GM19239 (cell line): ENCODE measurements at places on chromosomes 11 and 22.

GRCh38 chr11:67366546-67366945 lies 6.9 kb downstream of the CLCF1 start:
- DNase-seq = no peak

DNA sequence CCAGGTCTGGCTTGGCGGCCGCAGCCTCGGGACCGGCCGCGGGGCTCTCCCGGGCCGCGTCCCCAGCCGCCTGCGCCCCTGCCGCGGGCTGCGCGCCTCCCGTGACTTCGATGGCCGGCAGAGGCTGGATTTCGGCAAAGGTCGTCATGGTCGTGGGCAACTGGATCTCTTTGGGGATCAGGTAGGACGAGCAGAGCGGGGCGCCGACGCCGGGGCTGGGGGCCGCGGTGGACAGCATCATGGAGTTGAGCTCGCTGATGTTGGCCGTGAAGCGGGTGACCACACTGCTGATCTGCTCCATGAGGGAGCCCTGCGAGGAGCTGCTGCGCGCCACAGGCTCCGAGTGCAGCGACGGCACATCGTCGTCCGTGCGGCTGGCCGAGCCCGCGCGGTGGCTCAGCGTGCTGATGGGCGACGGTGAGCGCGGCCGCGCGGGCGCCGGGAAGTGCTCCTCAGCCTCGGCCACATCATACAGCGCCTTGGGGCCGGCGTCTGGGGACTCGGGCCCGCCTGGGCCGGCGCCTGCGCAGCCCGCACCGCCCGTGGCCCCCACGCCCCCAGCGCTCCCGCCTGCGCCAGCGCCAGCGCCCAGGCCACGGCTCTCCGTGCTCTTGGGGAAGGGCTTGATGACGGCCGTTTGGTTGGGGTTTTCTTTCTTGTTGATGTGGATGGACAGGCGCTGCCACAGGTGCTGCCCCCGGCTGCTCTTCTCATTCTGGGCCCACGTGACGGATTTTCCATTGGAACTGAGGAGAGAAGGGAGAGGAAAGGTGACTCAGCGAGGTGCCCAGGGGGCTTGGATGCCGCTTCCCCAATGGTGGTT lies 171.4 kb upstream of the CTSC start:
- peak; percentile 20 for DNase-seq

- DNase-seq = no peak
Observed at GRCh38 chr11:33040033-33040861, 875 bp downstream of the TCP11L1 start.

DNA sequence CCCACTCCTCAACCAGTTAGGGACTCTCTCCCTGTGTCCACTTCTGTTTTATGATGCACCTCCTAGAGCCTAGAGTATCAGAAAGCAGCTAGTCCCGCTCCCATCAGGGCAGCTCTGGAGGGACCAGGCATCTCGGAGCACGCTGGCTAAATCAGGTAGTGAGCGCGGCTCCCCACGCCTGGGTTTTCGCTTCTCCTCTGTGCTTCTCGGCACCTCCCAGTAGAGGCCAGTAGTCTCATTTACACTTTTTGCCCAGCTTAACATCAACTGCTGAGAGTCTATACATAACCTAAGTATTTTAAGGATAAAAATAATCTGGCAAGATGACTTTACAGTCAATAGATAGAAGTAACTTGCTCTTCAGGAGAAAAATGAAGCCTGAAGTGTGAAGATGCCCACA lies 473.8 kb downstream of the OPCML start:
- DNase-seq = no peak

DNA sequence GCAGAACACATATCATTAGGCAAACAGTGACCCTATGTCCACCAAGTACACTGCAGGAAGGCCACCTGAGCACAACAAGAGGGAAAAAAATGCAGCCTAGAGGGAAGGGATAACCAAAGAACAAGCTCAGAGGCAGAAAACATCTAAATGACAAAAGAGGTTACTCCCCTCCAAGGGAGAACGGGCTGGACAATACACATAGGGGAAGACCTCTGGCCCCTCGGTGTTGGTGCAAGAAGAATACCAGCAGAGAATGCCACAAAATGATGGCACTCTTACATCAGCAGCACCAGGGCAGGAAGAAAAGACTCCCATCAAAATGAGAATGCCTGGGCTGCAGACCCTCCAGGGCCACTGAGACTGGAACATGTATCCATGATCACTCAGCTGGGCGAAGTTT lies 66.6 kb upstream of the OPCML start:
- no peak for DNase-seq

- no peak for DNase-seq
Observed at GRCh38 chr11:69540118-69541000, 58.9 kb downstream of the LINC01488 start.

GRCh38 chr22:35742342-35743100 lies 24.8 kb downstream of the APOL5 start:
- no peak for DNase-seq

GRCh38 chr11:10304495-10305261 lies at the start of gene ADM:
Gene ADM (plus strand): TSS chr11:10305073. CDS start chr11:10305701, 628 bp downstream.
- DNase-seq = no peak

DNA sequence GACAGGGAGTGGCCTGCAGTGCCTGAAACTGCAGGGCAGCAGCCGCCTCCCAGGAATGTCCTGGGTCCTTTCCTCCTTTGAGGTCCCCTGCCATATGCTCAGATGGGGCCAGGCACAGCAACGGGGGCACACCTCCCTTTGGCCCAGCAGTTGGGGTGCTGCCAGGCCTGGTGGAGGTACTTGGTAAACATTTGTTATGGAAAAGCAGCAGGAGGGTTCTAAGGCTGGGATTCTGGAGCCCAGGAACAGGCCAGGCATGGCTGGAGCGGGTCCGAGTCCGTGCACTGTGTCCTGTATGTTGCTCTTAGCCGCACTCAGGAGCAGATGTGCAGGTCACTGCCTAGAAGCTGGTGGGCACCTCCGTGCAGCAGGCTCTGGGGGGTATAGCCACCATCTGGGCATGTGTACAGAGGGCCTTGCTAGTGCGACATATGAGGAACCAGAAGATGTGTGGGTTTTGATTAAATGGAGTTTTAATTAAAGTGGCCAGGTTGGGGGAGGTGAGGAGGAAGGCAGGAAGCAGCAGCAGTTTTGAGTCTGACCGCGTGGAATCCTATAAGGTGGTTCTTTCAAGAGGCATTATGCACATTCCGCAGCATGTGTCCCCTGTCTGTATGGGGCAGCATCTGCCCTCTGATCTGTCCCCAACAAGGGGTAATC lies 1.5 kb downstream of the ADORA2A start:
- no peak for DNase-seq

DNA sequence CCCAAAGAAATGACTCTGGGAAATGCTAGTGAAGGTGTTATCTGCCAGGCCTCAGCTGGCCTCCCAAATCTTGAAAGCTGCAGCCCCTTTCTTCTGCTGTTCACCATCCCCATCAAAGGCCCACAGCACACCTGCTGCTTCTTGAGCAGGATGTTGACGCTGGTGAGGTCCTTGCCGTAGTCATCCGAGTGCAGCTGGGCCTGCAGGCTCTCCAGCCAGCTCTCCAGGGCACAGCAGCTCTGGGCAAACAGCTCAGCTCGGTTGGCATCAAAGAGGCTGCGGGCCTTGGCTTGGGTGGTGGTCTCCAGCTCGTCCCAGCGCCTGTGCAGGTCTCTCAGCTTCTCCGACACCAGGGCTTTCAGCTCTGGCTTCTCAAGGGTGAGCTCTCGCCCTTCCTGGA lies 18.5 kb upstream of the RBM4B start:
- DNase-seq = no peak

DNA sequence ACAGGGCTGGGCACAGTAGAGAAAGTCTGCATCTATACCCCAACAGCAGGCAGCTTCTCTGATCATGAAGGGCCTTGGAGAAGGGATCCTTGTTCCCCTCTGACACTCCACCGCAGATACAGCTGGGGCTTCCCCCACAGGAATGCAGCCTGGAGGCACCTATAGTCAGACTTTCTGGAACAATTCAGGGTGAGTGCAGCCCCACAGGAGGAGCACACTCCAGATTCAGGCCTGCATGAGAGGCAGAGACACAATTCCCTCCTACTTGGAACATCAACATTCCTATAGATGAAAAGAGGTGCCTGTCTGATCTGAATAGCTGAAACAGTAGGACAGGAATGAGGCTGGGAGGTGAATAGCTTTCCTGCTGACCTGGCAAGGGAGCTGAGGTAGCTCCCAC lies 1298.0 kb upstream of the CNTN5 start:
- DNase-seq = no peak

DNA sequence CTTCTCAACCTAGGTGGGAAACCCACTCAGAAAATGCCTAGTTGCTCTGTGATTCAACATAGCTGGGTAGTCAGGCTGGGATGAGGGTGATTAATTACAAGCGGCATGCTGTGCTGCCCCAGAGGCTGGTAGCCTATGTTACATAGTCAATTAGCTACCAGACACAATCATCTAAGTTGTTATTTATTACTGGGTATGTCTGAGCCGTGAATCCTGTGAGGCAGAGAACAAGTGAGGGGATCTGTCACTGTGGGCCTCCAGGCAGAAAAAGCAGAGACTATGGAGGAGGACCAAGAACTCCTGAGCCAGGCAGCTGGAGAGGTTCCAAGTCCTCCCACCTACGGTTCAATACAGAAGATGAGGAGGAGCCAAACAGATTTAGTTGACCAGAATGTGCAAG lies 186.6 kb upstream of the BDNF start:
- DNase-seq = no peak

DNA sequence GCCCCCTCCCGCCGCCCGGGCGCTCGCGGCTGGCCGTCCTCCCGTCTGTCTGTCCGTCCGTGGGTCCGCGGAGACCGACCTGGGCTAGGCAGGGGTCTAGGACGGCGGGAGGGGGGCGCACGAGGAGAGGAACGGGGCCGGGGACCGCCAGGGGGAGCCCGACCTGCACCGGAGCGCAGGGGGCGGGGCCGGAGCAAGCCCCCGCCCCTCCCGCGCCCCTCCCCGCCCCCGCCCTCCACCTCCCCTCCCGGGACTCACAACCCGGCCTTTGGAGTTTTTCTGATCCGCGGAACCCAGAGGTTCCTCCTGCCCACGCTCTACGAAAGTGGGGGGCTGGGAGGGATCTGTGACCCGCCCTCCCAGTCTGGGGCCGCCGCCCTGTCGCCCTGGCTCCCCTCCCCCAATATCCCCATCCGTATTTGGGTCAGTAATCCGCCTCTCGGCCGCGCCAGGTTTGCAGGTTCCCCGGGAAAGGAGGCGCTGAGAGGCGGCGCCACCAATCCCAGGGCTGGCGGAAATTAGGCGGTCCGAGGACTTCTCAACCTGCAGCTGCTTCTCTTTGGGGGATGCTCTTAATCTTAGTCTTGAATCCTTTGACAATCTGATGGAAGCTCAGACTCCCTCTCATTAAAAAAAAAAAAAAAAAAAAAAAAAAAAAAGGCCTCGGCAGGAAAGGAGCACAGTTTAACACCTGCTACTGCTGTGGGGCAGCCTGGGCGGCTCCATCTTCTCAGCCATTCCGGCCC lies 925 bp upstream of the KCNJ11 start:
- DNase-seq = peak; percentile 77

DNA sequence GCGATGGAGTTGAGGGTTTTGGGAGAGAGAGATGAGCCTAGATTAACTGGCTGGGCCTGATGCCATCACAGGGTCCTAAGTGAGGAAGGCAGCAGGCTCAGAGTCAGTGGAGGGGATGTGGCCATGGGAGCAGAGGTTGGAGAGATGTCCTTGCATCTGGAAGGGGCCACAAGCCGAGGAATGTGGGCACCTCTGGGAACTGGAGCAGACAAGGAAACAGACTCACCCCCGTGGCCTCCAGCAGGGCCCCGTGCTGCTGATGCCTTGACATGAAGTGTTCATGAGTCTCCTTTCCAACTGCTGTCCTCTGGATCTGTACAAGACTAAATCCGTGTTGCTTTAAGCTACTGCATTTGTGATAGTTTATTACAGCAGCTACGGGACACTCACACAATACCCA lies 49.2 kb downstream of the SHISAL1 start:
- no peak for DNase-seq

GRCh38 chr11:102187416-102188151 lies 77.3 kb downstream of the YAP1 start:
- no peak for DNase-seq

GRCh38 chr11:120710354-120711131 lies 199.0 kb downstream of the GRIK4 start:
- no peak for DNase-seq

DNA sequence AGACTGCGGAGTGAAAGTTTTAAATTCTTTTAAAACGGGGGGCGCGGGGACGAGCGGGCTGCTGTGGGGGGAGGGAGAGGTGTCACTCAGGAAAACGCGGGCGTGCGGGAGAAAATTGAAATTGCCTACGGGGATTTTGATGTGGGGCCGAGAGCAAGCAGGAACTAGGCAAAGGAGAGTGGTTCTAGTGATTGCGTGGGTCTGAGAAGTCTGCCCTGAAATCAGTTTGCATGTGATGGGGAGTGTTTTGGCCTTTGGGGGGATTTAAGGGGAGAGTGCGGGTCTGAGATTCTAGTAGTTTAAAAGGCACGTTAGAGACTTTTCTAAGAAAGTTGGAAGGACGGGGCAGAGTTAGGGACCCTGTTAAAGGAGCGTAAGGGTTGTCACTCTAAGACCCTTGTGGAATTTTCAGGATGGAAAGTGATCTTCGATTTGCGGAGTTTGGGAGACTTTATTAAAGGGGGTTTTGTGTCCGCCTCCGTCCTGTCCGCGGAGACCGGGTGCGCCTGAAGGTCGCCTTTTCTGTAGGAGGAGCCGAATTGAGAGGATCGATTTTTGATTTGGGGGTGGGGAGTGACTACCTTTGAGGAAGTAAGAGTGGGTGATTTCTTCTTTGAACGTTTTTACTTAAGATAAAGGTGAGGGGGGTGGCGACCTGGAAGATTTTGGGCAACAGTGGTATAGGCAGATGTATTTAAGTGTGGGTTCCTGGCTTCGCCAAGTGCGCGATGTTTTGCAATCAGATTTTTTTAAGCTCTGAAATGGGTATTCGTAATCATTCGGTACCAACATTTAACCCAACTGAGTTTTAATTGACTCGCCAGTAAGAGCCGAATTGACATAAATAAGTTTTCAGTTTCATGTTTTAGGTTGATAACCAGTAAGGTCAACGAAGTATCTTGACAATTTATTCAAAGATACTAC lies 1.1 kb downstream of the EED start:
- no peak for DNase-seq

DNA sequence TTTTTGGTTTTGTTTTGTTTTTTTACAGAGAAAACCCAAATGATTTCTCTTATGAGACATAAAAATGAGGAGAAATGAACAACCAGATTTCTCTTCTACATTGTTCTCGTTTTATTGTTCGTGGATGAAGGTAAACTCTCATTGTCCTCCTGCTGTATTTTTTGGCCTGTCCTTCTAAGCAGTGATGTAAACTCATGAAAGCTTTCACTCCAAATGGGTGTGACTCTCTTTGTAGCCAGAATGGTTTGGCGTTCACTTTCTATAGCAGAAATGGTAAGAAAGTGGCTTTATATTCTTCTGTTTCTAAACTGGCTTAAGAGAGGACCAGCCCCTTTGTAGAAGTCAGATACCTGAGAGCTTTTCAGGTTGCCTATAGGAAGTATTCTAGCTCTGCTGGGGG lies 15.5 kb upstream of the BMAL1 start:
- DNase-seq = no peak
